Eye (tissue), 1 donor: ENCODE measurements at places on chromosomes 16 and 17.

- no peak for DNase-seq
These were observed 169.8 kb downstream of the MRTFB start for GRCh38 chr16:14240964-14241363.

- no peak for DNase-seq
These were observed 63.8 kb downstream of the SMPD3 start for GRCh38 chr16:68384288-68385161.

GRCh38 chr17:14294876-14295275, 6.0 kb upstream of the HS3ST3B1 start:
- DNase-seq: no peak

- peak; percentile 9 for DNase-seq
These were observed 274.4 kb upstream of the TOM1L1 start for GRCh38 chr17:54626146-54626703.
